ENCODE measurements at places on chromosomes 1 and 21.

- DNase-seq: no peak
Measured at GRCh38 chr1:29355375-29355774, 119.1 kb downstream of the PTPRU start.

DNA sequence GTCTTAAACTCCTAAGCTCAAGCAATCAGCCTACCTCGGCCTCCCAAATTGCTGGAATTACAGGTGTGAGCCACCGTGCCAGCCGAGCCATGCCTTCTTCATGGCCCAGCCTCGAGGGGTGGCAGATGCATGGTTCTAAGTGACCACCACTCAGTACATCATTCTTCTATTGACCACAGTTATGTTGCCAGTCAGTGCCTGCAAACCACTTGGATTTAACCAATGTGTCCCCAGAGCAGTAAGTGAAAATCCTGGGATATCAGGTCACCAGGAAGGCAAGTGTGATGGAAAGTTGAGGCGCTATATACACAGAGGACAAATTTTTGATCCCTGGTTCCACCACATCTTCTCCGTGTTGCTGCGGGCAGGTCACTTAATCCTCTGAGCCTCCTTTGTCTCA lies 37.0 kb upstream of the RD3 start:
- no peak for DNase-seq

DNA sequence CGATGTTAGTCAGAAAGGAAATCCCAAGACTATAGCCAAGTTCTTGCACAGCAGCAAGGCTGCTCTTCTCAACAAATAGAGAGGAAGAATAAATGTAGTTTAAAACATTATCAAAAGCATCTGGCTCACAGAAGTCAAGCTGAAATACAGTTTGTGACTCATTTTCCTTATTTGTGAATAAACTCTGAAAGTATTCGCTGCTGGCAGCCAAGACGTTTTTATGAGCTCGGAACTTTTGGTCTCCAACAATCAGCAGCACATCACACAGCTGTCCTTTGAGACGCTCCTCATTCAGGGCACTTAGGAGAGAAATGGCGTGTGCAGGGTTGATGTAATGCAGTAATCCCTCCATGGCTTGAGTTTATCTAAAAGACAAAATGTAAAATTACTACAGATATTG lies 16.4 kb downstream of the ZBTB21 start:
- DNase-seq: no peak

- peak; percentile 59 for DNase-seq
Measured at GRCh38 chr1:111920221-111921024, 69.0 kb downstream of the KCND3 start.

DNA sequence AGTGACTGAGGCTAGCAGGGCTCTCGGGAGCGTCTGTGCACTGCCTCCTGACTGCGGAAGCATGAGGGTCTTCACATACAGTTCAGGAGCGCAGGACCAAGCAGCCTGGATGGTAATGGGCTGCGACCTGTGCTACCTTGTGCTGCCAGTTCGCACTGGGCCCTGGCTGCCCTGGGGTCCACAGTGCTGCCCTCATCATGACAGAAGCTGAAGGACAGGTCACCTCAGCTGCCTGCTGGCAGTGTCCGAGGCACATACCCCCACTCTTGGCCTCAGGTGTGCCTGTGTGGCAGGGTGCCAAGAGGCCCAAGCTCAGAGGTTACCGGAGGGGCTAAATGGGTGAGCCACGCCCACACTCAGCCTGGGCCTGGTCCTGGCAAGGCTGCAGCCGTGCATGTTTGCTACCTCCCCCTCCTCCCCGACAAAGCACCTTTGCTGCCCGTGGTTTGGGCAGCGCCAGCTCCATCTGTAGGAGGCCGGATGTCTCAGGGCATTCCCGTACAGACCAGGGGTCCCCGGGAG lies 4.4 kb downstream of the JMJD4 start:
- DNase-seq: no peak

DNA sequence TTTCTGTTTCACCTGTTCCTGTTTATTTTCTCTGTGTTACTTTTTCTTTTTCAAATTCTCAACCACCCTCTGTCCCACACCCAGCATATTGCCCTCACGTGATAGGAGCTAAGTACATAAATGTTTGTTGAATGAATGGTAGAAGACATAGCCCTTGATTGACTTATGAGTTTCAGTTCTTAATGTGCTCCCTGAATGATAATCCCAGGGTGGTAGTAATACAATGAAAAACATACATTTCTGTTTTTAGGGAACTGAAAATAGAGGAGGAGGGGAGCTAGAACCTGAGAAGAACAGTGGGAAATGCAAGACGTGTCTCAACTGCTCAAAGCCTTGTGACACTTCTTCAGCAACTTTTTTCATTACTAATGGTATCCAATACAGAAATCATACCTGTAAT lies 147.1 kb downstream of the SPATA46 start:
- DNase-seq: no peak

DNA sequence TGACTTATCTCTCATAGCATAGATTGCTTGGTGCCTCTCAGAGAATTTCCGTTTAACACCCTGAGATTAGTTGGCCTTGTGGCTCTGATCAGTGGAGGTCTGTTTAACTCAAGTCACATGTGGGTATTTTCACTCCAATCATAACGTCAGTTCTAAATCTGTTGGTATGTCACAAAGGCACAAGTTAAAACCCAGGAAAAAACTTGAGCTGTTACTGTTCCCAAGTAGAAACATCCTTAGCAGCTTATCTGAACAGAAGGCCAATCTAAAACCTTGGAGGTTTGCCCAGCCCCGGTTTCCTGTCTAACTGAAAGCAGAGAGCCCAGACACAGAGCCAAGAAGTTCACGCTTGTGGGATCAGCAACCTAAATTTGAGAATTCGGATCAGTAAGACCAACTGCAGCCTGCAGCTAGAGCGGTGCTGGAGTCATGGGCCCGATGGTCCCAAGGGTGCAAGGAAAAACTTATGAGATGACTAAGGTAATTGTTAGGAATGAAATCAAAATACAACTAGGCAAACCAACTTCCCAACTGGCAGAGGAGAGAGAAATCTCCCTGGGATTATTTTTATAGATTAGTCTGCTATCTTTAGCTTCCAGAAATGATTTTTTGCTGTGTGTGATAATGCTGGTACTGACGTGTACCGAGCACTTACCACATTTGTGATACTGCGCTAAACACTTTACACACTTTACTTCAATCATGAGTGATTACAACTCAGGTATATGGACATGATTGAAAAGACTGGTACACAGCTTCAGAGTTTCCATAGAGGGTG lies 90.2 kb upstream of the C1orf21 start:
- DNase-seq: no peak

DNA sequence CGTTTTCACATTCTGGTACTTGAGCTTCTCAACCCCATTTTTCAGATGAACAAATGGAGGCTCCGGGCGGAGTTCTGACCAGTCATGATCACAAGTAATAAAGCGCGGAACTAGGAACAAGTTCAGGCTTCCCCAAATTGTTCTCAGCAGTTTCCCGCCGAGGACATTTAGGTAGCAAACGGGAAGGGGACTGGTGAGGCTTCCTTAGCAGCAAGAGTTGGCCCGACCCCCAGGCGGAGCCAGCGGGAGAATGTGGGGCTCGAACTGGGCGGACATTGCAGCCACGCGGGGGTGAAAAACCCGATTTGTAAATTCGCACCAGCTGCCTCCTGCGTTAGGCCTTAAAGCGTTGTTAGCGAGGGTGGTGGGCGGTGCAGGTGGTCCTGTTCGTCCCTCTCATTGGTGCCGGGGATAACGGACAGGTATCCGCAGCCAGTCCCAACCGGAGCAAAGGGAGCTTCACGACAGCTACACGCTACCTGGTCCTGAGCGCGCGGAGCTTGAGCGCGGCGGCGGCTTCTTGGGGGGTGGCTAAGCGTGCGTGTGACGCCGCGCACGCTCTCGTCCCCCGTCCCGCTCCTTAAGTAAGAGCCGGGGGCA lies 15.3 kb downstream of the SEMA6C start:
- DNase-seq: peak; percentile 46

- no peak for DNase-seq
Measured at GRCh38 chr1:181676269-181676668, 193.0 kb downstream of the CACNA1E start.

- no peak for DNase-seq
Measured at GRCh38 chr1:180384286-180385005, 117.9 kb downstream of the ACBD6 start.

GRCh38 chr1:159338018-159338417 lies 35.9 kb downstream of the FCER1A start:
- DNase-seq: no peak

GRCh38 chr1:37441490-37441889 lies 32.9 kb upstream of the ZC3H12A start:
- DNase-seq: no peak

- no peak for DNase-seq
Measured at GRCh38 chr1:192901500-192901899, 92.7 kb downstream of the RGS2 start.

GRCh38 chr1:67977756-67978155 lies 72.7 kb downstream of the DIRAS3 start:
- DNase-seq: no peak

DNA sequence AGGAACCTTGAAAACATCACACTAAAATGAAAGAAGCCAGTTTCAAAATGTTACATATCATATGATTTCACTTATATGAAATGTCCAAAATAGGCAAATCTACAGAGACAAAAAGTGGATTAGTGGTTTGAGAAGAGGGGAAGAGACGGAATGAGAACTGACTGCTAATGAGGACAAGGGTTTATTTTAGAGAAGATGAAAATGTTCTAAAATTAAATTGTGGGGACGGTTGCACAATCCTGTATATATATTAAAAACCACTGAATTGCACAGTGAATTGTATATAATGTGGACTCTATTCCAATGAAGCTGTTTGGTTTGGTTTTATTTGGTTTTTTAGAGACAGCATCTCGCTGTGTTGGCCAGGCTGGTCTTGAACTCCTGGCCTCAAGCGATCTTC lies 35.6 kb downstream of the PRPF38A start:
- DNase-seq: no peak

DNA sequence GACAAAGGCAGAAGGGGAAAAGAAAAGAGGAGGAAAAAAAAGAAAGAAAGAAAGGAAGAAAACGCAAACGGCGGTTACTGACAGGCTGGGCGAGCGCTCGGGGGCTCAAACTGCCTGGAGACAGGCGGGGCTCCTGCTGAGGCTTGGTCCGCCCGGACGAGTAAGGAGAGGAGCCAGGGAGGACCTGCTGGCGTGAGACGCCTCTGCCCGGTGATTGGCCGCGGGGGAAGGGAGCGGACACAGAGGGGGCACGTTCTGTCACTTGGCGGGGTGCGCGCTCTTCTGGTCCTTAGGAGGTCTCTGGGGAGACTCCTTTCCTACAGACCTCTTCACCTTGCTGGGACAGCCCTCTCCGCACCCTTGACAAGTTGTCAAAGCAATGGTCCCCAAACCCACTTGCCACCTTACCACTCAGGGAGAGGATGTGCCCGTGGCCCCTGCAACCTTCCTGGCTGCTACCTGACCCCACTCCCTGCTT lies 791 bp upstream of the PIK3R3 start:
- no peak for DNase-seq

- no peak for DNase-seq
Measured at GRCh38 chr1:42962641-42963377, 4.1 kb upstream of the SLC2A1 start.

DNA sequence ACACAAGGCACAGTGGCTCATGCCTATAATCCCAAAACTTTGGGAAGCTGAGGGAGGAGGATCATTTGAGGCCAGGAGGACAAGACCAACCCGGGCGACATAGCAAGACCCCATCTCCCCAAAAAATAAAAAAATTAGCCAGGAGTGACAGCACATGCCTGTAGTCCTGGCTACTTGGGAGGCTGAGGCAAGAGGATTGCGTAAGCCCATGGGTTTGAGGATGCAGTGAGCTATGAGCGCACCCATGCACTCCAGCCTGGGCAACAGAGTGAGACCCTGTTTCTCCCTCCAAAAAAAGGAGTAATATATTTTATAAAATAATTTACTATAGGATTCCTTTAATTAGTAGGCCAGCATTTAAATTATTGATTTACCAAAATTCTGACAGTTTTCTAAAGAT lies 89.8 kb downstream of the ACBD6 start:
- DNase-seq: no peak

DNA sequence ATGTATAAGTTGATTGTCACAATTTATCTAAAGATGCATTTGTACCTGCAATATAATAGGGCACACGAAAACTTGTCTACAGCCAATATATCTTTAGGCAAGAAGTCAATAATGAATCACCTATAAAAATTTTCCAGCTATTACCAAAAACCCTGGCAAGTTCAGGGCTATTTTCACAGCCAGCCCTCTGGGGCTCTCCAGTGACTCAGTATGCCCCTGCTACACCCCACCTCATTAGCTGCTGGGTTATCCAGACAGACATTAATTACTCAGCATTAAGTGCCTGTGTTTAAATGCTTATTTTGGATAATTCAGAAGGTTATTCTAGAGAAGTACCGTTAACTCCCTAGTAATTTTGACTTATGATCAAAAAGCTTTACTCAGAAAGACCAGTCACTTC lies 220.2 kb downstream of the TBX15 start:
- no peak for DNase-seq

GRCh38 chr1:167033646-167034045 lies 44.6 kb downstream of the MAEL start:
- no peak for DNase-seq

- no peak for DNase-seq
Measured at GRCh38 chr21:33339918-33340317, 15.1 kb downstream of the IFNAR1 start.

DNA sequence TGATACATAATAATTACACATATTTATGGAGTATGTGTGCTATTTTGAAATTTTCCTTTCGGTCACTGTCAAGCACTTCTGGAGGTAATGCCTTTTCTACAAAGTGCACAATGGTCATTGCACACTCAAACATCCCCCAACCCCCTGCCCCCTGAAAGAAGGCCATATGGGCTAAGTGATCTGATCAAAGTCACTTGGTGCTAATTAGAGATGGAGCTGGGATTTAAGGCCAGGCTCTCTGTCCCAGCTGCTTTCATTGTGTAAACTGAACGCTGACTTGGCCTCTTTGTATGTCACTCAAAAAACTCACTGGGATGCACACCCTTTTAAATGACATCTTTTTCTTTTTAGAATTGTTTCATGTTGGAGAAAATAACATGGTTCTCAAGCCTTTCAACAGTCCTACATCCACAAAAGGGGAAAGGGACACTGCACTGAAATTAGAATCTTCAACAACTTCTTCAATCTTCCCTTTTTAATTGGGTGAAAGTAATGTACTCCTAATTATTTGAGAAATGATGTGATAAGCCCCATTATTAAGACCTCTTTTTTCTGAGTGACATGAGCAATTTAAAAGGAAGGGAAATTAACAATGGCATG lies 149.2 kb downstream of the ST6GALNAC5 start:
- no peak for DNase-seq

- DNase-seq: no peak
Measured at GRCh38 chr21:34813266-34813894, 144.6 kb downstream of the CLIC6 start.

DNA sequence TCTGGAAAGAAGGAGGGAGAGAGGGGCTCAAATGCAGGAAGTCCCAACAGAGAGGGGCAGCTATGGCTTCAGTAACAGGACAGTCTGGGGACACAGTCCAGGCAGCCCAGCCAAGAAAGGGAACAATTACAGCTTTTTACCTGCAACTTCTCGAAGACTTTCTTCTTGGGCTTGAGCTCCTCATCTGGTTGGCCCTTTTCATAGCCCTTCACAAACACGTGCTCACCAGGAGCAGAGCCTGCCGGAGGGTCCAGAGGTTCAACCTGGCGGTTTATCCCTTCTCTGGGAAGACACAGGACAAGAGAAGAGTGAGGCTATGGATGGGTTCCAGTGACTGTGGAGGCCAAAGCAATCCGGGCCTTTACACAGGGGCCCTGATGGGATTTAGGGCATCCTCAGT lies 37.9 kb downstream of the YARS1 start:
- DNase-seq: no peak

GRCh38 chr1:230327892-230328284 lies 98.2 kb downstream of the PGBD5 start:
- no peak for DNase-seq

Data from anterior cingulate cortex (tissue), 58 donors.